ENCODE measurements at places on chromosomes 16 and 17.

GRCh38 chr16:68234188-68235107 lies 1.5 kb downstream of the ESRP2 start:
- no peak for DNase-seq

- no peak for DNase-seq
Observed at GRCh38 chr17:78805301-78805700, 23.2 kb upstream of the CYTH1 start.

DNA sequence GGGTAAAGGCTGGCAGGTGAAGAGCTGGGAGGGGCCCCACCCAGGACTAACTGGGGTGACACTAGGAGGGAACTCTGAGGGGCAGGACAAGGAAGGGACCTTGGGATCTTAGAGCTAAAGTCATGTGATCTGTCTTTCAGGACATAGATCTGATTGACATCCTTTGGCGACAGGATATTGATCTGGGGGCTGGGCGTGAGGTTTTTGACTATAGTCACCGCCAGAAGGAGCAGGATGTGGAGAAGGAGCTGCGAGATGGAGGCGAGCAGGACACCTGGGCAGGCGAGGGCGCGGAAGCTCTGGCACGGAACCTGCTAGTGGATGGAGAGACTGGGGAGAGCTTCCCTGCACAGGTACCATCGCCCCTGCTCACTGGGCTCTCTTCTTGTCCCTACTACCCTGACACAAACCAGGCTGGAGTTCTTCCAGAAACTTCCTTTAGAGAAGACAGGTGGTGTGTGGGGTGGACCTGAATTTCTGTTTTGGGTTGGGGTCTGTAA lies 8.1 kb downstream of the NFE2L1 start:
- DNase-seq, result no peak

GRCh38 chr17:68939195-68939594 lies 16.0 kb downstream of the ABCA8 start:
- DNase-seq, result no peak

DNA sequence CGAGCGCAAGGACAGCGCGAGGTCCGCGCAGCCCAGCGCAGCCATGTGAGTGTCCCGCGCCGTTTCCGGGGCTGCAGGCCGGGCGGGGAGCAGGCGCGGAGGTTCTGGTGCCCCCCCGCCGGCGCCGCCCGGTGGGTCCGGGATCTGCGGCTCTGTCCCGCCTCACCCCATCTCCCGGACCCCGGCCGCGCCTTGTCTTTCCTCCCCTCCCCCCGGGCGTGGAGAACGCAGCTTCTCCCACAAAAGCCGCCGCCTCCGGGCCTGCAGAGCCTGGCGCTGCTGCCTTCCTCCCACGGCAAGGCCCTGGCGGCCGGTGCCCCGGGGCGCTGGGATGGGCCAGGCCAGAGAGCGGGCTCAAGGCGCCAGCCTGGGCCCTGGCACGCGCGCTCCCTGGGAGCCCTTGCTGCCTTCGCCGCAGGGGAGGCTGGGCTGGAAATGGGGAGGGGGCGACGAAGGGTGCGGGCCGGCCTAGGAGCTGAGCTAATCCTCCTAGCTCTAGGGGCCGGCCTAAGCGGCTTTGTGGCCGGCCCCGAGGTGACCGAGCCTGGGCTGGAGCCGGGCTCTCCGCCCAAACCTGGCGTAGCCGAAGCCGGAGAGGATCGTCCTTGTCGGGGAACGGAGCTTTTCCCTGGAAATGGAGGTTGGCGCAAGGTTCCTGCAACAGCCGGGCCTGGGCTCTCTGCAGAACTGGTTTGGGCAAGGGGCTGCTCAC lies 397 bp downstream of the RIPOR1 start:
- DNase-seq, result no peak

- no peak for DNase-seq
Observed at GRCh38 chr17:9958586-9959281, 53.7 kb upstream of the RCVRN start.

GRCh38 chr16:67151431-67152097 lies 766 bp upstream of the B3GNT9 start:
- no peak for DNase-seq

Data from retinal pigment epithelial cell (primary cell).